ENCODE measurements at places on chromosomes 1 and 21. TPM values are rescaled to one million over a fixed set of nuclear protein-coding genes. Genes with fewer than 3 reads are reported as not detected.

LINGO4 gene
- total RNA-seq, result not detected

S100A4 gene
- total RNA-seq, result 54.7 TPM

SYPL2 gene
- not detected for total RNA-seq

KRTAP13-1 gene
- total RNA-seq, result not detected

DPYD gene
- total RNA-seq, result 6.2 TPM

NTRK1 gene
- total RNA-seq, result not detected

FMOD gene
- not detected for total RNA-seq

GFI1 gene
- 1.4 TPM for total RNA-seq

KCNJ9 gene
- not detected for total RNA-seq

HAPLN2 gene
- total RNA-seq, result not detected

FLVCR1 gene
- 10.3 TPM for total RNA-seq

ROR1 gene
- 0.41 TPM for total RNA-seq

C1orf210 gene
- total RNA-seq, result not detected

INAVA gene
- total RNA-seq, result 48.7 TPM

SH2D2A gene
- total RNA-seq, result not detected

GRCh38 chr1:53501065-53502005 lies 42.1 kb downstream of the DMRTB1 start:
- DNase-seq, result no peak

- no peak for DNase-seq
Measured at GRCh38 chr1:174890024-174890423, 109.7 kb upstream of the CACYBP start.

- no peak for DNase-seq
Measured at GRCh38 chr1:207825409-207825695, 73.5 kb downstream of the CD46 start.

- peak; percentile 39 for DNase-seq
Measured at GRCh38 chr1:66436378-66437135, 97.4 kb upstream of the SGIP1 start.

DNA sequence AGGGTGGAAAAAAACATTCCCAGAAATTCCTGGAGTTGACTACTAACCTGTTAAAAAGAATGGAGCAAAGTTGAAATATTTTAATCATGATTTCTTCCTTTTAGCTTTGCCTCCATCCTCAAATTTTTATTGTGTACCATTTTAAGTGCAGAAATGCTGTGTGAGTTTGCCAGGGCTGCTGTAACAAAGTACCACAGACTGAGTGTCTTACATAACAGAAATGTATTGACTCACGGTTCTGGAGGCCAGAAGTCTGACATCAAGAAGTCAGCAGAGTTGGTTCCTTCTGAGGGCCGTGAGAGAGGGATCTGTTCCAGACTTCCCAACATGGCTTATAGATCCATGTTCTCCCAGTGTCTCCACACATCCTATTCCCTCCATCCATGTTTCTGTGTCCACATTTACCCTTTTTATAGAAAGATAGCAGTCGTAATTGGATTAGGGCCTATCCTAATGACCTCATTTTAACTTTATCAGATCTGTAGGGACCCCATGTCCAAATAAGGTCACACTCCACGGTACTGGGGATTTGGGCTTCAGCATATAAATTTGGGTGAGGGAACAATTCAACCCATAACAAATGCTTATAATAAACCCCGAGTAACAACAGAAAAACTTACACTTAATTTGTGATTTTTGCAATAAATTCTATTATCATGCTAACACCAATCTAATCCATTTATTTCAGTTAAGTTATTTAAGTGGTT lies 12.7 kb downstream of the SNX7 start:
- DNase-seq, result no peak

- DNase-seq, result no peak
Measured at GRCh38 chr1:52111492-52111891, 30.4 kb upstream of the ZFYVE9 start.

- no peak for DNase-seq
Measured at GRCh38 chr21:36178349-36178748, 21.7 kb downstream of the DOP1B start.

DNA sequence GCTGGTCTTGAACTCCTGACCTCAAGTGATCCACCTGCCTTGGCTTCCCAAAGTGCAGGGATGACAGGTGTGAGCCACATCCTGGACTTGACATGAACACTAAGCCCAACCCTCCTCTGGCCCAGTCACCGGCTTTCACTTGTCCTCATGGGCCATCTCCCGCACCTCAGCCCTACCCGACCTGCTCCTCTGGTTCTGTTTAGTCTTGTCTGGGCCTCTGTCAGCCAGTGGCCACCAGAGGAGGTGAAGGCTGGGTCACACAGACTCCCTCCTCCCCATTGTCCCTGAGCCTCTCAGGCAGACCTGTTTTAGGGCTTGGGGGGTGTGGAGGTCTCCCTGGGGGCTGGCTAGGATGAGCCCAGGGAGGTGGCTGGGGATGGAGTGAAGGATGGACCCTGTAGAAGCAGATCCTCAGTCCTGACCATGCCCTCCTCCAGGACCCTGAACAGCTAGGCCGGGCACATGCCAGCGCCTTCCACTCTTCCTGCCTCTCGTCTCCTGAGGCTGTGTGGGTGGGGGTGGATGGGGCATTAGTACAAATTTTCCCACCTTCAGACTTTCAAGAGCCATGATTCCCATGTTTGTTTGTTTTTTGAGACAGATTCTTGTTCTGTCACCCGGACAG lies 26.1 kb upstream of the UMODL1 start:
- DNase-seq, result no peak

GRCh38 chr1:226874579-226875425 lies 4.4 kb downstream of the PSEN2 start:
- no peak for DNase-seq

DNA sequence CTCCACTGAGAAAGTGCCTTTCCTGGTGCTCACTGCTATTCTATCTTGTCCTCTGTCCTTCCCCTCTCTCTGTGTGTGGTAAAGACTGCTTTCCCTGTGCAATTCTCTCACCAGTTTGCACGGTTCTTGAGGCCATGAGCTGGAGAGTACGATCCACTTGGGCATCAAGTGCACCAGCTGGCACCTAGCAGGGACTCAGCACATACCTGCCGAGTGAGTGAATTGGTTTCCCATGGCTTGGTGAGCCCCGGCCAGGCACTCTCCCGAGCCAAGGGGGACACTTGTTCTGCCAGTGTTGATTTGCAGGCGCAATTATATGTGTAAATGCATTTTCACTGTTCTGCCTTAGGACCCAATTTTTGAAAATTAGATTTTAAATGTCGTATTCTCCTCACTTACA lies 313.5 kb downstream of the DISC1 start:
- no peak for DNase-seq

GRCh38 chr1:168918860-168919741 lies 187.4 kb upstream of the ATP1B1 start:
- no peak for DNase-seq

DNA sequence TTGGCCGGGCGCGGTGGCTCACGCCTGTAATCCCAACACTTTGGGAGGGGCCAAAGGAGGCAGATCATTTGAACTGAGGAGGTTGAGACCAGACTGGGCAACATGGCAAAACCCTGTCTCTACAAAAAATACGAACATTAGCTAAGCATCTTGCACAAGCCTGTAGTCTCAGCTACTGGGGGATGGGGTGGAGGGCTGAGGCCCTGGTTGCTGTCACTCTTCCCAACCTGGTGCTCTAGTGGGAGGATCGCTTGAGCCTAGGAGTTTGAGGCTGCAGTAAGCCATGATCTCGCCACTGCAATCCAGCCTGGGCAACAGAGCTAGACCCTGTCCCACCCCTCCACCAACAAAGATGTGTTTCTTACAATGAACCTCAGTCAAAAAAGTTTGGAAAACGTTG lies 2.8 kb downstream of the PHGDH start:
- DNase-seq, result no peak

DNA sequence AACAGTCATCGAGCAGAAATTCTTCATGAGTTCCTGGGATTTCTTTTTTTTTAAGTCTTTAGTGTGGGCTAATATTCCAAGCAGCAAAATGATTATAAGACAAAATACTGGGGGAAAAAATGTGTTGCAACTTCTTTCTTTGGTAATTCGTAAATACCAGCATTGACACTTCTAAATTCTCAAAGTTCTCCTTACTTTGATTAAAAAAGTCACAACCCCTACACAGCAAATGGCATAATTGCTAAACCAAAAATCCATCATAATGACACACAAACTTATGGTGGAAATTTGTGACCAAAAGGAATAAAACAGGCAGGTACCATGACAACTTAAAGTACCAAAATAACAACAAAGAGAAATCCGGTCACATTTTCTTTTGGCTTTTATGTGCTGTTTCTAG lies 585.2 kb upstream of the PKN2 start:
- no peak for DNase-seq

- DNase-seq, result no peak
Measured at GRCh38 chr1:100076744-100077143, 56.0 kb downstream of the SASS6 start.

DNA sequence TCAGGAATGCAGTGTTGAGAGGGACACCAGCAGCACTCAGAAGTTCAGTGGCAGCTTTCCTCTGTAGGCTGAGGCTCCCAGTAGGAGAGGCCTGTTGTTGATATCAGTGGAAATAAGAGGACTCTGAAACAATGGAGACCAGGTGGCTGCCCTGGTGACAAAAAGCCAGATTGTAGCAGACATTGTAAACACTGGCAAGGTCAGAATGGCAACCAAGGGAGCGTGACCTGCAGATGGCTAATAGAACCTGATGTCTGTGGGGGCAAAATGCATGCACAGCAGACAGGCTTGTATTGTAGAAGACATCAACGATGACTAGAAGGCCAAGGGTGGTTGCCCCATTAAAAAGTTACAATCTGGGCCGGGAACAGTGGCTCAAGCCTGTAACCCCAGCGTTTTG lies 53.1 kb upstream of the GPR37L1 start:
- no peak for DNase-seq

DNA sequence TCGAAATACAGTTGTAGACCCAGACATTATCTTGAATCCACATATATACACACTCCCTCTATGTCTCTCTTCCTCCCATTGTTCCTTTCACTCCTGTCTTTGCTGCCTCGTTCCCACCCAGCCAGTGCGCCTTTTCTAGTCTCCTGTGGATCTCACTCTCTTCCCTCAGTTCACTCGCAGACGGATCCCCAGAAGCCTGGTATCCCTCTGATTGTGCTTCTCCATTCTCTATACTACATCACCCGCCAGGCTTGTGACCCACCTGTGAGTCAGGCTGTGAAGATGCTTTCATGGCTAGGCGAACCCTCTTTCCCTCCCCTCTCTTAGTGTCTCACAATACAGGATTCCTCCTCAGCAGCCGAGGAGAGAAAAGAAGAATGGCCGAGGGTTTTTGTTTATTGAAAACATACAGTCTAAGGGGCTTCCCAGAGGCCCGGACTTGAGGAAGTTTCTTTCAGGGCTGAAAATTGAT lies 1.5 kb downstream of the HCN3 start:
- no peak for DNase-seq

- no peak for DNase-seq
Measured at GRCh38 chr1:161297415-161297814, 12.4 kb downstream of the MPZ start.

- no peak for DNase-seq
Measured at GRCh38 chr1:245946905-245947304, 560.2 kb downstream of the SMYD3 start.

DNA sequence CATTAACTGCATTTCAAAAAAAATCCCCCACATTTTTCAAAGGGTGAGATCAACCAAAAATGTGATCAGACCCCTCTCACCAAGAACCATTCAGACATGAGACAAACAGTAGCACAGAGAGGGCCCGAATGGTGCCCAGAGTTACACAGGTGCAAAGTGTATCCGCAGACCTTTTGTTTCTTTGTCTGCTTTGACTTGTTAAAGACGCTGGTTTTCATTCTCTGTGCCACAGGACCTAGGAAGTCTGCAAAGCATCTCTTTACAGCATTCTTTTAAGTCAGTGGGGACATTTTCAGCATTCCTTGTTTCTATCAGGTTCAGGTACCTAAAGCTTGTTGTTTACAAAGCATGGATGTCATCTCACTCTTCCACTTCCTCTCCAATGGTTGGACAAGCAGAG lies 87.2 kb upstream of the MAP1LC3C start:
- no peak for DNase-seq

DNA sequence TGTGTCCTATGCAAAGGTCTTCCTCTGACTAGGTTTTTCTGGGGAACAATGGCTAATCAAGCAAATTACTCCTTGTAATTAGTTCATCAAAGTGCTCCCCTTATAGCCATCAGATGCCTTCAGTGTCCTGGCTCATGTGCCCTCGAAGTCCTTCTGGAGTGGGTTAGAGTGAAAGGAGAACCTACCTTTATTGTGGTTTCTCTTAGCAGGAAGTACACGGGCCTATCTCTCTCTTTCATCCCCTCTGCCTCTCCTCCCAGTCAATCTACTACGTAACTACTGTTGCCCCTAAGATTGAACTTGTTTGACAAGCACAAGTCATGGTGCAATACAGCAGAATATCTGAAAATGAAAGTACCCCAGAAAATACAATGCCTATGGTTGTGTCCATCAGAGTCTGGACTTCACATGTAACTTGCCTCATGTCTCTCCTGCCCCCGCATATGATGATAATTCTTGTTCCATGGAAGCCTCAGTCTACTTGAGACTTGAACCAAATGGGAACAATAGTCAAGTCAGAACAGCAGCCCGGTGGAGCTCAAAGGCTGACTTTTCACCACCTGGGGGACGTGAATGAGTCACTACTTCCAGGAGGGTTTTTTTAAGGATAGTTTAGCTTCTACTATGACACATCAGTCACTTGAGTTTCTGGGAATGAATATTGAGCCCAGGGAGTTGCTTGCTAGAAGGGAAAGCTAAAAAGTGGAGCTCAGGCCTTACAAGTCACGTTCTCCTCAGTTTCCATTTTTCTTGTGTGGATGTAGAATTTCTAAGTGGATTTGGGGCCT lies 243.6 kb downstream of the TNR start:
- DNase-seq, result no peak

- no peak for DNase-seq
Measured at GRCh38 chr21:31342348-31342747, 1.7 kb downstream of the TIAM1 start.

GRCh38 chr1:215863796-215864195 lies 296.7 kb downstream of the KCTD3 start:
- no peak for DNase-seq

DNA sequence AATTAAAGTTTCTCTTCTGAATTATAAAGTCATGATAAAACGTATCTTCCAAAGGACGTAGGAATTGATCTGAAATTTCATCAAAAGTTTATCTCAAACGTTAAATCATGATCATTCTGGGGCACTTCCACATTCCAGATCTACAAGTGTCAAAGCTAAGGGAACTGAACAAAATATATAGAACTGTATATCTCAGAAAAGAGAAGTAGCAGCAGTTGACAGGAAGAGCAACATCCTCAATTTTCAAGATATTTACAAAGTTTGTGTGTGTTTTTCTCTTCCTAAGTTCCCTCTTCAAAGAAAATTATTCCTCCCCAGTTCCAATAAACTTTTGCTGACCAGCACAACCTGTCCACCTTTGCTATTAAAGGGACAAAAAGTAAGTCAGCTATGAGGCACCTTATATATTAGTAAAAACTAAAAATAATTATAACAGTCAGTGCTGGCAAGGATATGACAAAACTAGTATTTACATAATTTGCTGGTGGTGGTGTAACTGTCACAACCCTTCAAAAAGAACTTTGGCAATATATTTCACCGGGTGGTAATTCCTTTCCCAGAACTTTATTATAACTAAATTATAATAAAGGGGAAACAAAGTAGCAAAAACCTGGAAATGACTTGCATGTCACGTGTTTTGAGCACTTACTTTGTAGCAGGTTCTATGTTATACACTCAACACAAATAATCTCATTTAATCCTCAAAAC lies 38.5 kb upstream of the EYA3 start:
- no peak for DNase-seq

Measured in Caki2 (cell line).